ENCODE measurements at places on chromosomes 13 and 19. TPM values are rescaled to one million over a fixed set of nuclear protein-coding genes. Genes with fewer than 3 reads are reported as not detected.

Gene ZNF544
- 46.4 TPM for total RNA-seq

Gene CEACAM7
- total RNA-seq, result 0.36 TPM

Gene LILRB1
- total RNA-seq, result 2.7 TPM

Gene PTPRS
- total RNA-seq, result 163 TPM

Gene ZNF573
- total RNA-seq, result 15.7 TPM

Gene PPFIA3
- 9.0 TPM for total RNA-seq

Gene CABP5
- total RNA-seq, result not detected

Gene CD22
- total RNA-seq, result 4.2 TPM

Gene COG3
- total RNA-seq, result 54.9 TPM

Gene ZNF284
- total RNA-seq, result 2.0 TPM

Gene PLA2G4C
- 11.5 TPM for total RNA-seq

- no peak for DNase-seq
Measured at GRCh38 chr13:43235028-43235427, 211.6 kb downstream of the DNAJC15 start.

DNA sequence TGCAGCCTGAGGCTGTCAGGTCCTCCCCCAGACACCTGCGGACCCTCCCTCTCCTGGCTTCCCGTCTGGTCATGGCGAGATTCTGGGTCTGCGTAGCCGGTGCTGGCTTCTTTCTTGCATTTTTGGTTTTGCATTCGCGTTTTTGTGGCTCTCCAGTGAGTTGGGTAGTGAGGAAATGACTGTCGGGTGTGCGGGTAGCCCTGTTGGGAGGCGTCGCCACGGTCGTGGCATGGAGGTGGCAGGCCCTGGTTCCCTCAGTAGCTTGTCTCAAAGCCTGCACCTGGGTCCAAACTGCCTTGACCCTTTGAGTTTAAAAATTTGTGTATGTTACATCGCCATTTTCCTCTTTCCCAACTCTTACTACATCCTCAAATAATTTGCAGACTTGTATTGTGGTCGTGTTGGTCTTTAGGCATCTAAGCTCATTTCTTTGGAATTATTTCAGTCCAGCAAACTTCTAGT lies 344 bp downstream of the NHLRC3 start:
- peak; percentile 48 for DNase-seq

GRCh38 chr13:99356012-99356261 lies 48.7 kb upstream of the GPR183 start:
- DNase-seq, result no peak

GRCh38 chr19:28880735-28881401 lies 332.1 kb downstream of the UQCRFS1 start:
- DNase-seq, result no peak

DNA sequence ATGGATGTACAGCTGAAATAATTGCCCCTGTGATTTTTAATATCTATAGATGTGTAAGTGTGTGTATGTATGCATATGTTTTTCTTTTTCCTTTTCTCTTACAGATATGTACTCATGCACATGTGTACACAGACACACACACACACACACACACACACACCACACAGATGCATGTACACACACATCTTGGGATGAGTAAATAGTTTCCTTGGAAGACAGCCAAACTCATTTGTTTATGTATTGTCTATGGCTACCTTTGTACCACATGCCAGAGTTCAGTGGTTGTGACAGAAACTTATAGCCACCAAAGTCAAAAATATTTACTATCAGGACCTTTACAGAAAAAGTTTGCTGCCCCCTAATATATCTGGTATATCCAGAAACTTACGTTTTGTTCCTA lies 192.6 kb downstream of the MAB21L1 start:
- no peak for DNase-seq

DNA sequence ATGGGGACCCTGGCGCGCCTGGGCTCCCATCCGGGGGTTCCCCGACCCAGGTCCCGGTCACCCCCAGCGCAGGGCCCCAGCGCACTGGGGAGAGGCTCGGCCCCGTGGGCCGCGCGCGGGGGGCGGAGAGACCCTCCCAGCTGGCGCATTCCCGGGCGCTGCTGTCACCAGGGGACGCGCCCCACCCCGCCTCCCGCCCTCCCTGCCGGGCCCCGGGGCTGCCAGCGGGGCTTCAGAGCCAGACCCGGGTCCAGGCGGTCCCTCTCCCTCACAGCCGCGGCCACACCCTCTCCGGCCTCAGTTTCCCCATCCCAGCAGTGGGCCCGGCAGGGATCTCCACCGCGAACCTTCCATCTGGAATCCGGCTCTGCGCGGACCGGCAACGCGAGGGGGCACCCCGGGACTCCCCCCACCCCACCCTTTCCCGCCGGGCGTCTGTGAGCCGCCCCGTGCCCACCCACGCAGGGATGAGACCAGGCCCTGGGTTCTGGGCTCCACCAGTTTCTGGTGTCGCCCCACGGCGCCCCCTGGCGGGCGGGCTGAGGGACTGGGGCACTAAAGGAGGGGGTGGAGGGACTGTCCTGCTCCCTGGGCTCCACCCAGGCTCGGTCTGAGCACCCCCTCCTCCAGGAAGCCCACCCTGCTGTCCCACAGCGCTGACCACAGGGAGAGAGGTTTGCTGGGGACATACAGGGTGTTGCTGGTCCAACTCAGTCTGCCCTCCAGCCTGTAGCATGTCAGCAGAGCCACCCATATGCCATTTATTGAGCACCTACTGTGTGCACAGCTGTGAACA lies 878 bp upstream of the ADAMTSL5 start:
- DNase-seq, result no peak

GRCh38 chr13:97302611-97303010 lies 80.5 kb downstream of the MBNL2 start:
- no peak for DNase-seq

GRCh38 chr13:94058821-94059360 lies 420.6 kb downstream of the DCT start:
- no peak for DNase-seq

DNA sequence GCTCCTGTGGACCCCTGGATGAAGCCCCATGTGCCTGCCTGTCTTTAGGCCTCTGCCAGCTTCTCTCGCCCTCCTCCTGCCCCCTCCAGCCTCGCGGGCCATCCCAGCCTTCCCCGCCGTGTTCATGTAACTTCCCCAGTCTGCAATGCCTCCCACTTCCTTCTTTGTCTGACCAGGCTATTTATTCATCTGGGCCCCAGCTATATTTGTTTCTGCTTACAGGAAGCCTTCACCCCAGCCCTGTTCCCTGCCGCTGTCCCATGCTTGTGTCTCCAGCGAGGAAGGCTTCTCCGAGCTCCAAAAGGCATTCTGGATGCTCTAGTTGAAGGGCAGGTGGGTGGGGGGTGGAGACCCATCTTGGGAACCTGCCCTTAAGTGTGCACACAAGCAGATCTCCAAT lies 7.9 kb upstream of the C3 start:
- DNase-seq, result peak; percentile 48

DNA sequence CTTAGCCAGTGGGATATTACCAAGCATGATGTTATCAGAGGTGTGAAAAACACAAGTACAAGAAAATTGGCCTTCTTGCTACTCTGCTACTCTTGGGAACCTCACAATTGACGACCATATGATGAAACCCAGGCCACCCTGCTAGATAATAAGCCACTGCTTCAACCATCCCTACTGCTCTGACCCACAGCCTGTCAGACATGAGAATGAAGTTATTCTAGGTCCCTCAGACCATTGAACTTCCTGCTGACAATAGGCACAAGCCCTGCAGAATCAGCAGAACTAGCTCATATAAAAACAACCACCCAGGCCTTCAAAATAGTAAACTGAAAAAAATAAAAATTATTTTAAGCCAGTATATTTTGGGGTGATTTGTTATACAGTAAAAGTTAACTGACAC lies 559.9 kb downstream of the KCTD12 start:
- DNase-seq, result no peak

DNA sequence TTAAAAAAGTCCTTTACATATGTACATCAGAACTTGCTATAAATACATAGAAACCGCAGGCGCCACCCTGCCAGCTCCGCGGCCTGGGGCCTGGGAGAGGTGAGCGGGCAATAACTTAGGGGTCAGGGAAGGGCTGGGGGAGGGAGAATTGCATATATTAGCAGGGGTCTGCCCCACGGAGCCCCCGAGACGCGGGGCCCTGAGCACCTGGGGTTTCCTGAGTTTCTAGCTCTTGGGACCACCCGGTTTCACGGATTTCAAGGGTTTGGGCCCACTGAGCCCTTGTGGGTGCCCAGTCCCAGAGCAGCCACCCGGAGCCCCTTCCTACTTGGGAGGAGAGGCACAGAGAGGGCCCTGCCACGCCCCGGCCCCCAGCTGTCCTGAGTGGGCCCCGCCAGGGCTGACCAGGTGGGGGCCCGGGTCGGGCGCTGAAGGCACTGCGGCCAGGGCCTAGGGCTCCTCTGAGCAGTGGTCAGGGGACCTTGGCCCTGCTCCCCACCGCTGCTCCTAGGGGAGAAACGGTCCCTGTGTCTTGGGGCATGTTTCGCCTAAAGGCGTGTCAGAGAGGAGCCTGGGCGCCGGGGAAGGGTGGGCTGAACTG lies 4.0 kb downstream of the GPX4 start:
- DNase-seq, result no peak

GRCh38 chr19:4638828-4639530 lies at the start of gene TNFAIP8L1:
Gene TNFAIP8L1, plus strand, starts transcription at chr19:4639516. Its CDS starts 12,354 bp downstream, at chr19:4651870.
- peak; percentile 97 for DNase-seq

- no peak for DNase-seq
Measured at GRCh38 chr13:48906200-48906599, 69.5 kb upstream of the FNDC3A start.

GRCh38 chr13:96200810-96201209 lies 110.9 kb downstream of the HS6ST3 start:
- no peak for DNase-seq

- no peak for DNase-seq
Measured at GRCh38 chr13:105572401-105572800, 963.1 kb downstream of the EFNB2 start.

DNA sequence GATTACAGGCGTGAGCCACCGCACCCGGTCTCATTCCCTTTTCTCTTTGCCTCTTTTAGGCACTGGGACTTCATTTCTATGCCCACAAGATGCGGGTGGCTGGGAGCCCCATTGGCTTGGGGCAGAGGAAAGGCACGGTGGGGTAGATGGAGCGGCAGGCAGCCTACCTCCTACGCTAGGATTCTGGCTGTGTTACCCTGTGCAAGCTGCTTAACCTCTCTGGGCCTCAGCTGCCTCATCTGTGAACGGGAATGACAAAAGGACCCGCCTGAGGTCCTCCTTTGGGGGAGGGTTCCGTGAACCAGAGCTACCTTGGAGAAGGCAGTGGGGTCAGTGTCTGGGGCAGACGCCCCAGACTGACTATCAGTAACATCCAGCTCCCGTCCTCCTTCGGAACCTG lies 9.3 kb upstream of the LINGO3 start:
- no peak for DNase-seq

DNA sequence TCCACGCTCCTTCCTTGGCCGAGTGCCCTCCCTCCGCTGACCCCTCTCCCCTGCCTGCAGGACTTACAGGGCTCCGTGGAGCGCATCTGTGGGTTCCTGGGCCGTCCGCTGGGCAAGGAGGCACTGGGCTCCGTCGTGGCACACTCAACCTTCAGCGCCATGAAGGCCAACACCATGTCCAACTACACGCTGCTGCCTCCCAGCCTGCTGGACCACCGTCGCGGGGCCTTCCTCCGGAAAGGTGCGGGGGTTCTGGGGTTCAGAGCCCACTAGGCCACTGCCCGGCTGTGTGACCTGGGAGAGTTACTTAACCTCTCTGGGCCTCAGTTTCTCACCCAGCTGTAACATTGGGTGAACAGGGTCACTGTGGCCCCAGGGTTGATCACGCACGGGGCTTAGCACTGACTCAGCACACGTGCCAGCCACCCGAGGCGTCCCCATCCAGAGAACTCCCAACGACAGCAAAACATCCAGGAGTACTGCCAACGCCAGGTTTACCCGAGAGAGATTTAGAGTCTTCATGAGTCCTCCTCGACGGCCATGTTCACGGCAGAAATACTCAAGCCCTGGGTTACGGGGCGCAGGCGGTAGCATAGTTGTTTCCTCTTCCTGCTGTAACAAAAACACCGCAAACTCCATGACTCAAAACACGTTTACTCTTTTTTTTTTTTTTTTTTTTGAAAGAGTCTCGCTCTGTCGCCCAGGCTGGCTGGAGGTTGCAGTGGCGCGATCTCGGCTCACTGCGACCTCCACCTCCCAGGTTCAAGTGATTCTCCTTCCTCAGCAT lies 9.7 kb upstream of the SPACA4 start:
- DNase-seq, result no peak

- DNase-seq, result no peak
Measured at GRCh38 chr19:48372904-48373303, 8.7 kb downstream of the SYNGR4 start.

DNA sequence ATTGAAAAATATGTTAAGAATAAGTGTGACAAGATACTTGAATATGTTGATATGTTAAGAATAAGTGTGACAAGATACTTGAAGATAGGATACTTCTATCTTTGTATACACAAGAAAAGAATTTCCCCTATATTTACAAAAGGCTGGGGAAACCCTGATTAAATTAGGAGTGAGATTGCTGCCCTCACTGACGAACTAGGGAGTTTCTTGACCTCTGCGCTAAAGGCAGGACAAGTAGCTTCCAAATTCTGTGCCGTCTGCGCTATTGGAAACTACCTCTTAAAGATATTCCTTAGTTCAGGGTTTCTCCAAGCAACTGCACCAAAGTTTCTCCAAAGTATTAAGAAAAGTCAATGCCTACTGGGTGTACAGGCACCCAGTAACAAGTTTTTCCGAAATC lies 730 bp downstream of the ZNF260 start:
- no peak for DNase-seq

- no peak for DNase-seq
Measured at GRCh38 chr19:18832306-18833140, 764 bp downstream of the UPF1 start.

DNA sequence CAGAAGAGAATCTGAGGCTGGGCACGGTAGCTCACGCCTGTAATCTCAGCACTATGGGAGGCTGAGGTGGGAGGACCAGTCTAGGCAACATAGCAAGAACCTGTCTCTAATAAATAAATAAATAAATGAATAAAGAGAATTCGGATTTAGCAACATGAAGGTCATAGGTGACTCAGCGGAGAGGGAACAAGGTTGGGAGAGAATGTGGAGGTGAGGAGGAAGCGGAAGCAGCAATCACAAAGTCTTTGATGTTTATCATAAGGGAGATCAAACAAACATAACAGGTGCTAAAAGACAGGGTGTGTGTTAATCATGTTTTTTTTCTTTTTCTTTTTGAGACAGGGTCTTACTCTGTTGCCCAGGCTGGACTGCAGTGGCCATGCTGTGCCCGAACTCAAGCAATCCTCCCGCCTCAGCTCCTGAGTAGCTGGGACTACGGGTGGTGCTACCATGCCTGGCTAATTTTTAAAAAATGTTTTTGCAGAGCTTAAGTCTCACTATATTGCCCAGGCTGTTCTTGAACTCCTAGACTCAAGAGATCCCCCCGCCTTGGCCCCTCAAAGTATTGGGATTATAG lies 16.3 kb downstream of the PBX4 start:
- no peak for DNase-seq

DNA sequence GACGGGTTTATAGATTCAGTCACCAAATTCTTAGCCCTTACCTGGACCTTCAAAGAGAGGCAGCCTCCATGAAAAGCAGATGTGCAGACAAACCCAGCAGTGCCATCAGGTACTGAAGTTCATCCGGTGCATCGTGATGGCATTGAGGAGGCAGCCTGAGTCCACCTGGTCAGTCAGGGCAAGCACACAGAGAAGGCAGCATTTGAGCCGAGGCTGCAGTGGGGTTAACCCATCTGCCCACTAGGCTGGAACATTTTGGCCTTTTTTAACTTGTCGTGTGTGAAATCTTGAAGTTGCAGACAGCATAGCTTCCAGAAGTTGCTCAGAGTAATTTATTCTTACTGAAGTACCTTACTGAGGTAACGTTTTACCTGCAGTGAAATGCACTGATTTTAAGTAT lies 4.9 kb downstream of the LMO7 start:
- DNase-seq, result no peak

- no peak for DNase-seq
Measured at GRCh38 chr13:47929156-47929555, 71.9 kb downstream of the SUCLA2 start.

- DNase-seq, result no peak
Measured at GRCh38 chr19:14554382-14554812, 17.5 kb downstream of the NDUFB7 start.

Data from ureter (tissue), 1 donor.